HFFc6 (cell line): ENCODE measurements at places on chromosomes 2 and 18.

GRCh38 chr2:233565685-233566140 is 869 bp downstream of the USP40 start:
- DNase-seq = no peak

DNA sequence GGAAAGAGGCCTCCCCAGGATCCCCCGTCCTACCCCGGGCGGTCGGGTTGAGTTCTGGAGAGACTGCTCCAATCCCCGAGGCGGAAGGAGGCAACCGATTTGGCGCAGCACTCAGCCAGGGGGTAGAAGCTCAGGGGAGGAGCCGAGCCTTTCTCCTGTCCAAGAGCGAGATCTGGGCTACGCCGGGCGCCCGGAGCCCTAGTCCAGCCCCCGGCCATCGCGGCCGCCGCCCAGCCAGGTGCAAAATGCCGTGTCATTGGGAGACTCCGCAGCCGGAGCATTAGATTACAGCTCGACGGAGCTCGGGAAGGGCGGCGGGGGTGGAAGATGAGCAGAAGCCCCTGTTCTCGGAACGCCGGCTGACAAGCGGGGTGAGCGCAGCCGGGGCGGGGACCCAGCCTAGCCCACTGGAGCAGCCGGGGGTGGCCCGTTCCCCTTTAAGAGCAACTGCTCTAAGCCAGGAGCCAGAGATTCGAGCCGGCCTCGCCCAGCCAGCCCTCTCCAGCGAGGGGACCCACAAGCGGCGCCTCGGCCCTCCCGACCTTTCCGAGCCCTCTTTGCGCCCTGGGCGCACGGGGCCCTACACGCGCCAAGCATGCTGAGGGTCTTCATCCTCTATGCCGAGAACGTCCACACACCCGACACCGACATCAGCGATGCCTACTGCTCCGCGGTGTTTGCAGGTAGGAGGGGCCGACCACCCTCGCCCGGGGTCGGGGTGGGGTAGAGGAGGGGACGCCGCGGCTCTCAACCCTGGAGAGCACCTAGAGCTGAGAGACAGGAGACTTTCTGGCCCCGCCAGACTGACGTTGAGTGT is at the start of gene DYSF:
TSS of gene DYSF (plus strand) at position 158 of the 817 bp plus-strand sequence.
- no peak for DNase-seq

- DNase-seq = no peak
Observed at GRCh38 chr2:127115471-127116199, 8.7 kb upstream of the BIN1 start.

DNA sequence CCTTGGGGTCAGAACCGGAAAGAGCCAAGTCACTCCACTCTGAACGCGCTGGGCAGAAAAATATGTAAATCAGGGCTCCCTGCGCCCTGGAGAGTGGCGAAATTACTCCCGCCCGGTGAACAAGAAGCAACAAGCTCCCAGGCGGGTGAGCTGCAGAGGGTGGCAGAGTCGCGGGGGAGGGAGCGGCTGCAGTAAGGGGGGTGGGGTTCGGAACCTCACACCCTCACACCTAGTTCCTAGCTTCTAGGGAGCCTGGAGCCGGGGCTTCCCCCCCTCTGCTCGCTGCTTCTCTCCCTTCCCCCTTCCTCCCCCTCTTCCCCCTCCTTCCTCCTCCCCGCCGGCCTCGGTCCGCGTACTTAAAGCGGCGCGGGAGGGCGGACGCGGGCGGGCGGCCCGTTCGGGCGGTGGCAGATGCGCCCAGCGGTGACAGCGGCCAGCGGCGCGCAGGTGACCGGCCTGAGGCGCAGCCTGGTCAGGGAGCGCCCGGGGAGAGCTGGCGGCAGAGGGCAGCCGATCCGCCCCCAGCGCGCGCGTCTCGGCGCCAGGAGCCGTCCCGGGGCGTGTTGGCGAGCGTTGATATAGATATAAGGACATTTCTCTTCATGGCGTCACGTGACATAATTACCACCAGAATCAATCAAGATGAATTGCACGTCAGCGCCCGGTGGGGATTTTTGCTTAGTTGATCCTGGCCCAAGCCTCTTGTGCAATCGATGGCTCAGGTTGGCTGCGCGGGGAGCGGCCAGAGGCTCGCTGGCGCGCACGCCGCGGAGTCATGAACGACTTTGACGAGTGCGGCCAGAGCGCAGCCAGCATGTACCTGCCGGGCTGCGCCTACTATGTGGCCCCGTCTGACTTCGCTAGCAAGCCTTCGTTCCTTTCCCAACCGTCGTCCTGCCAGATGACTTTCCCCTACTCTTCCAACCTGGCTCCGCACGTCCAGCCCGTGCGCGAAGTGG is at the start of gene HOXD11:
TSS of gene HOXD11 (plus strand) at position 700 of the 959 bp plus-strand sequence. CDS start at position 776, 76 bp downstream.
- peak; percentile 43 for DNase-seq

- no peak for DNase-seq
Observed at GRCh38 chr2:170847716-170848115, 31.0 kb downstream of the GAD1 start.

DNA sequence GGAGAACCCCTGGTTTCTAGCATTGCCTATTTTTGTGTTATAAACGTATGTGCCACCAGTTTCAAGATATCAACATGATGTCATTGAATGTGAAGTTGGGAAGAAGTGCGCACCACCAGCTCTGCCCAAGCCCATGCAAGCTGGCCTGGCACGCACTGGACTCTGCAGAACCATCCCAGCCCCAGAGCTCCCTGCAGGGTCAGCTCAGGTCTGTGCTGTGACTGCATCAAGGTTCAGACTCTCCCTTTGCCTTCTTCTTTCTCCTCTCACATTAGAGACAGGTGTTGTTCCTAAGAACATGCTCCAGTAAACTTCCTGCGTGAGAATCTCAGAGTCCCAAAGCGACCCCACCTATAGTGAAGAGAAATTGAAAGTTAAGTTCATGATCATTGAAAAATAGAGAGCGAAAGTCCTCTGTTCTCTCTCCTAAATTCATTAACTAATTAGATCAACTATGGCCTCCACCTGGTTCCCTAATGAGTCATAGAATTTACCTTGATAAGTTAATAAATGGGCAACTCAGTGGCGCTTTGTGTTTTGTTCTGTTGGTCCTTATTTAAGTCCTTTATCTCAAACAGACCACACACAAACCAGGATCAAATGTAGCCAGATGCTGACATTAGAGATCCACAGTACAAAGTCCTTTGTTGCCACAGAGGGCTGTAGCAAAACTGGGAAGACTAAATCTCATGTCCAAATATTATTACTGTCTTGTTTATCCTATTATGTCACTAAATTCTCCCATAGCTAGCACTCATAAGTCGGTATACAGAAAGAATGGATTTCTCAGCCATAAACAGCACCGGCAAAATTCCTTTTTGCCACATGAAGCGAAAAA is 432.3 kb downstream of the STK39 start:
- no peak for DNase-seq

- DNase-seq = peak; percentile 62
Observed at GRCh38 chr2:172427256-172427989, at the start of gene ITGA6. TSS of gene ITGA6 (plus strand) at chr2:172427586.

DNA sequence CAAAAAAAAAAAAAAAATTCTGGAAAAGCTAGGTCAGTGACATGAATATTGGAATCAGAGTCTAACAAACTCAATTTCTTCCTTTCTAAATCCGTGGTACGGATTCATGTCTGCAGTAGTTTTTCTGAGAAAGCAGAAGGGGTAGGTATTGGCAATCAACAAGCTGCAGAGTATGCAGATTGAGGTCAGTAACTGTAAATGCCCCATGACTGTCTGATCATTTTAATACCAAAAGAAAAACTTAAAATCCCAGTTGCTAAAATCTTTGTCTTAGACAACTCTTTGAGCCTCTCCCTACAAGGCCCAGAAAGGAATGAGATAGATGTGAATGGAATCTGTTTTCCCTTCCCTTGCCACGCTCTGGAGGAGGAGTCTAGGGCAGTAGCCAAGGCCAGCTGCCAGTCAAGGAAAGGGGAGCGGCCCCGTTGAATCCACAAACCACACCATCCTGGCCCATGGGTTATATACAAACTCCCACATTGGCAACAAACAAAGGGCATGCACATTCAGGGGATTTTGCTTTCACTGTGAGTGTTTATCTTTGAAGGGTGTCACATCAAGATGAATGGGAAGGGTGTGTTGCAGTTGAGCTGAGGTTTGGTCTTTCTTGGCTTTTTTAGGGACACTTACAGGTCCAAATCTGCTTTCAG is 6.1 kb upstream of the CASP8 start:
- DNase-seq = peak; percentile 25

- no peak for DNase-seq
Observed at GRCh38 chr2:172846551-172846950, 110.9 kb downstream of the RAPGEF4 start.

GRCh38 chr18:50844554-50844953 is 24.7 kb upstream of the MRO start:
- DNase-seq = no peak

- DNase-seq = no peak
Observed at GRCh38 chr2:228446734-228447133, 265.2 kb upstream of the SPHKAP start.

- no peak for DNase-seq
Observed at GRCh38 chr2:103805746-103806145, 1043.9 kb downstream of the TMEM182 start.

DNA sequence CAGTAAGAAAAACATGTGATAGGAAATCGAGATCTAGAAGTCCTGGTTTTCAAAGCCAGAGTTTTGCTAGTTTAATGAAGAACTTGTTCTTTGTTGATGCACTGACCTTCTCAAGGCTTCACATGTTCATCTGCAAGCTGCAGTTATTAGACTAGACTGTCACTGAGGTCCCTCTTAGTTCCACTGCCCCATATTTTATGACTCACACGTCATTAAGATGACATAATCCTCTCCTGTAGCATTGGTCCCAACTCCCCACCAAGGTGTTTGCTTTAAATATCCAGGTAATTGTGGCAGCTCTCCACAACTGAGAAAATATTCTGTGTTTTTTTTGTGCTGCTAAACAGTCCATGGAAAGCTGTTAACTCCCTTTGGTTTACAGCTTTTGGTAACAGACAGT is 149.7 kb downstream of the MREG start:
- DNase-seq = no peak

GRCh38 chr18:78255013-78255412 is 724.6 kb upstream of the SALL3 start:
- DNase-seq = no peak
